ENCODE measurements at places on chromosomes 2 and 18.
A peak's percentile ranks its signal among the peaks of the same experiment; 100 is the strongest.

DNA sequence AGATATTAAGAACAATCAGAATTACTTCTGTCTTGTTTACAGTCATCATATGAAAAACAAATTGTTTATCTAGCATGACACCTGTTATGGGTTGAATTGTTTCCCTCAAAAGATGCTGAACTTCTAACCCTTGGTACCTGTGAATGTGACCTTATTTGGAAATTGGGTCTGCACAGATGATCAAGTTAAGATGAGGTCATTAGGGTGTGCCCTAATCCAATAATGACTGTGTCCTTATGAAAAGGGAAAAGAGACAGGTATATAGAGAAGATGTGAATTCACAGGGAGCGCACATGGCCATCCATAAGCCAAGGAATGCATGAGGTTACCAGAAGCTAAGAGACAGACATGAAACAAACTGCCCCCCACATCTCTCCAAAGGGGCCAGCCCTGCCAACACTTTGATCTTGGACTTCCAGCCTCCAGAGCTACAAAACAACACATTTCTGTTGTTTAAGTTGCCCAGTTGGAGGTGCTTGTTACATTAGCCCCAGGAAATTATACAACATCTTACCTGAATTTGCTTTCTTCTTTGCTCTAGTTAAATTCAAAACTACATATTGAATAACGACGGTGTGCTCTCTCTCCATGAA lies 2.3 kb upstream of the HPCAL1 start:
- no peak for DNase-seq

DNA sequence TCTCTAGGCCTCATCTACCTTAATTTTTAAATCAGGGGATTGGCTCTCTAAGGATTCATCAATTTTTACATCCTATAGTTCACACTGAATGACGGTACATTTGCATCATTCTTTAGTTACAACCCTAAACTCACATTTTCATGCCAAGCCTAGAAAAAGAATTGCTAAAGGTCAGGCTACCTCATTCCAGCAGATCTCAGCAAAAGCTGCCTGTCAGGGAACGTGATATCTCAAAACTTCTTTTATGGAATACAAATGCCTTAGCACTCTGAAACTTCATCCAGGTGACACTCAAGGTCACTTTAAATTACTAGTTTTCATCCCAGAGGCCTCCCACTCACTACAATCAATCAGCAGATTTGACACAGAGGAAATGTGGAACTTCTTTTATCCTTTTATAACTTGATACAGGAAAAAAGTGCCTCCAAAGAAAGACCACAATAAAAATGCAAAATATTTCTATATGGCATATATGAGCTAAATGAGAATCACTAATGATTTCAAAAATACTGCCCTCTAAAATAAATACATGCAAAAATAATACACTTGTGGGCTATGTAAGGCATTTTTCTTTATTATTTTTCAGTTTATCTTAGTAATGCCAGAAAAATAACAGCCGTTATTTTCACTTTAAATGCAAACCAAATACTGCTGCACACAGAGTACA lies 91.5 kb downstream of the ARHGEF33 start:
- DNase-seq, result no peak

DNA sequence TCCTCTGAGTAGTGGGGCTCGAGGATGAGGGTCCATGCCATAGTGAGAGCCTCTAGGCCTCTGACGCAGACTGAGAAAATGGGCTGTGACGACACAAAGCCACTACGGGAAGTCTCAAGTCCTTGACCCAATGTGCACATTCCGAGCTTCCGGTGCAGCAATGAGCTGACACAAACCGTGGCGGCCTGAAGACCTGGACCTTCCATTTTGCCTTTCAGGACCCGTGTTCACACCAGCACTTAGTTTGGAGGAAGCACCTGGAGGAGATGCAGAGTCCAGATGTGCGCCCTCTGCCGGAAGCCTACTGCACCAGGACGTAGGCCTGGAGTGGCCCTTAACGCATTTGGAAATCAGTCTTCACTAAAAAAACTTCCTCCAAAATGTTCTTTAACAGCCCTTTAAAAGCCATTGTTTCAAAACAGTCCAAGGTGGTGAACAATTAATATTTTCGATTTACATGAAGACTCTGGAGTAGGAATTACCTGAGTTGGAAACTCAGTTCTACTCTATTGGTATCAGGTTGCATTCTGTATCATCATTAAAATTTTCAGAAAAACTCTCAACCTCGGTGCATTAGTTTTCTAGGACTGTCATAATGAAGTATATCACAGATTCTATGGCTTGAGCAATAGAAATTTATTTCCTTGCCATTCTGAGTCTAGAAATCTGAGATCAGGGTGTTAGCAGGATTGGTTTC lies 33.9 kb downstream of the BMP10 start:
- peak; percentile 58 for DNase-seq

GRCh38 chr18:79566771-79567431 lies 112.7 kb upstream of the CTDP1 start:
- no peak for DNase-seq

- no peak for DNase-seq
These were observed 52.0 kb downstream of the TEKT4 start for GRCh38 chr2:94923196-94923595.

DNA sequence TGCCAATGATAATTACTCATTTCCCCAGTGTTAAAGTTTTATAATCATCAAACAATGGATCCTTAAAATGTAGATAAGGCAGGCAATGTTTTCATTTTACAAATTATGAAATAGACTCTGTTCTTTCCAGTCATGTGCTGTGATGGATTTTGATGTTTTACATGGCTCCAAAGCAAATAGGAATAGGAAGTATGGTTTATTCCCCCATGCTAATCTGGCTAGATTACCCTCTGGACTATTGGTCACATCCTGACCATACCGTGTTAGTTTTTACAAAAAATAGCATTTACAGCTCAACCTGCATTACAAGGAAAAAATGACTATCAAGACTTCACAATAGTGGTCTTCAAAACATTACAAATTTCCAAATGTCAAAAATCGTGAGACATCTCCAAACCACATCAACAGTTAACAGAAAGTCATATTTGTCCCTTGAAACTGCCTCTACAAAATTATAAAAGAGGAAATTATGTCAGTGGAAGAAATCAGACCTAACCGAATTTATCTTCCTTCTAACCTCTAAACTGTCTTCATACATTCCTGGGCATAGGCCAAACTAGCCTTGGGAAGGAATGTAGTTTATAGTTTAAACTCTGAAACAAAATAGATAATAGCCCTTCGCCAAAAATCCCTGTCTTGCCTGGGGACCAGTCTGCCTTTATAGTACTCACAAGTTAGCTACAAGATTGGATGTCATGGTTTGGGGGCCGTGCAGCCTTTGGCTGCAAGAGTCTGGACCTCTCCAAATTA lies 1941.2 kb upstream of the CELF4 start:
- no peak for DNase-seq

GRCh38 chr2:233810385-233810784 lies 32.3 kb downstream of the MROH2A start:
- DNase-seq, result no peak

DNA sequence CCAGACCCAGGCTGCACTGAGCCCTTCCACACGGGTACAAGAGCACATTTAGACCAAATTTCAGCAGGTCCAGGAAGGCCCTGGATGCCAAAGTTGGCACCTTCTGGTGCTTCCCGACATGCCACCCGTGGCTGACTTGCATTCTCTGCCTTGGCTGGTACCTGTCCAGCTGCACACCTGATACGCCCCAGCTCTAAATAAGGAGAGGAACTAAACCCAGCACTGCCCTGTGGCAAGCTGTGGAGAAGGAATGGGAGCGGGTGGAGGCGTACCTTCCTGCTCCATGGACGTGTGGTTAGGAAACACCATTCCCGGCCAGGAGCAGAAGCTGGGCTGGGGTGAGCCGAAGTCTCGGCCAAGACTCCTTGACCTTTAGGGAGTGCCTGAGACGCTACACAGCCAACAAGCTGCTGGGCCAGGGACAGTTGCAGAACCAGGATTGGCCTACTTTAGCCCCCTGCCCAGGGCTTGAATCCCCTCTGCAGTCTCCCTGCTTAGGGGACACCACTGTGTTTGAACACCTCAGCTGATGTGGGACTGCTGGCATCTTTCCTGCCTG lies 86.5 kb upstream of the TAF1B start:
- no peak for DNase-seq

DNA sequence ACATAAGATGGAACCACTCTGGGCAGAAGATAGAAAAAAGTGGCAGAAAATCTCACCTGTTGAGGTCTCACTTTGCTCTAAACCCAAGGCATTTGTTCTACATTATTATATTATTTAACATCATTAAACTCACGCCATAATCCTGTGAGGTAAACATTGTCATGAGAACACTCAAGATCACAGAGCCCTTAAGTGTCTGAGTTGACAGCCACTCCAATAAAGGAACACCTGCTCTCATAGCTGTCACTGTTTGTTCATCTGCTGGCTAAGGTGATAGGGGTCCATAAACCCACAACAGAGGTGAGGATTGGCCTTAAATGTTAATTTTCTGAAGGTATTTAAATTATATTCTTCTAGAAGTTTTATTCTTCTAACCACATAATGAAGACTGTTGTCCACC lies 439.7 kb downstream of the RIT2 start:
- DNase-seq, result no peak

DNA sequence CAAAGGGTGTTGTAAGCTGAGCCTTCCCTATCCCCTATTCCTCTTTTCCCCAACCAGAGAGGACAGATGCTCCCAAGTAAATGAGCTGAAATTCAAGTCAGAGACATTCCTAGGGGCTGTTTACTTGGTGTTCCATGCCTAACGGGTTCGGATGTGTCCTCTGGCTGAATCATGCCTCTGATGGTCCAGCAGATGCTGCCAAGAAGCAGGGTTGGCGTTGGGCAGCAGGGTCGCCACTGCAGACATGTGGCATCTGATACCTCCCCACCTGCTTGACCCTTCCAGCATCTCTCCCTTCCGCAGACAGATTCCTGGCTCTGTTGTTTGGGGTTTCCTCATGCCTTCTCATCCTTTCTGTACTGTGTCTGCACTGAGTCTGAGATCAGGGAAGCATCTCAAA lies 108.3 kb downstream of the HNRNPLL start:
- no peak for DNase-seq

DNA sequence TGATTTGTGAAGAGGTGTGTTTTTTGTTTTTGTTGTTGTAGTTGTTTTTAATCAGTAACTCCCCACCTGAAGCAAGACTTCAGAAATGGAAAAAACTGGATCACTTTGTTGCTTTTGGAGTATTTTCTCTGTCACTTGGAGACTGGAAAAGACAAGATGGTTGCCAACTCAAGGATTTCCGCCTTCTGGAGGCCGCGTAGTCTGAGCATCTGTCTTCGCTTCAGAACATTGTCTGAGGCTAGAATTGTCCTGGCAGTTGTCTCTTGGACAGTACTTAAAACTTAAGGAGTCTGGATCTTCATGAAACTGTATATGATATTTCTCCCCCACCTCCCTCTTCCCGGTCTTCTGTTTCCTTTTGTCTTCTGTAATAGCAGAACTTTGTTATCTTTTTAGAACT lies 67.7 kb downstream of the ARHGAP28 start:
- no peak for DNase-seq

- DNase-seq, result no peak
These were observed 2.7 kb upstream of the ERFE start for GRCh38 chr2:238155761-238156694.

Measured in stimulated activated CD4-positive, alpha-beta T cell treated with anti-CD3 and anti-CD28 coated beads, TNF-alpha, amount 100 ng/mL, for 24 hours (primary cell).